ENCODE measurements at places on chromosomes 2 and 18.

DNA sequence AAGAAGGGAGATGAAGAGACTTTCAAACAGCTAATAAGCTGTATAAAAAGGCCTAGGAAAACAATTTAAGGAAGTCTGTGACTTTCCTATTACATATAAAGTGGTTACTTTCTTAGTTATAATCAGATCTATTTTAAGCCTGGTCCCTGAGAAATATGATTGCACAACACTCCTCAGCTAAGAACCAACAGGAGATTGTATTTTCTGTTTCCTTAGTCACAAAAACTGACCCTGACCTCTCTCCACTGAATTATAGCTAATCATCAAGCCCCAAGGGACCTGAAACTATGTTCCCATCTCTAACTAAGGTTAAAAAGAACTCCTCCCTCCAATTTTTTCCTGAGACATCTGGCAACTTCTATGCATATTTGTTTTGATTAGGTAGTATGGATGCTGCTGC is 106.9 kb downstream of the ROCK1 start:
- no peak for DNase-seq

GRCh38 chr2:127638361-127639110 is 7.4 kb upstream of the GPR17 start:
- no peak for DNase-seq

DNA sequence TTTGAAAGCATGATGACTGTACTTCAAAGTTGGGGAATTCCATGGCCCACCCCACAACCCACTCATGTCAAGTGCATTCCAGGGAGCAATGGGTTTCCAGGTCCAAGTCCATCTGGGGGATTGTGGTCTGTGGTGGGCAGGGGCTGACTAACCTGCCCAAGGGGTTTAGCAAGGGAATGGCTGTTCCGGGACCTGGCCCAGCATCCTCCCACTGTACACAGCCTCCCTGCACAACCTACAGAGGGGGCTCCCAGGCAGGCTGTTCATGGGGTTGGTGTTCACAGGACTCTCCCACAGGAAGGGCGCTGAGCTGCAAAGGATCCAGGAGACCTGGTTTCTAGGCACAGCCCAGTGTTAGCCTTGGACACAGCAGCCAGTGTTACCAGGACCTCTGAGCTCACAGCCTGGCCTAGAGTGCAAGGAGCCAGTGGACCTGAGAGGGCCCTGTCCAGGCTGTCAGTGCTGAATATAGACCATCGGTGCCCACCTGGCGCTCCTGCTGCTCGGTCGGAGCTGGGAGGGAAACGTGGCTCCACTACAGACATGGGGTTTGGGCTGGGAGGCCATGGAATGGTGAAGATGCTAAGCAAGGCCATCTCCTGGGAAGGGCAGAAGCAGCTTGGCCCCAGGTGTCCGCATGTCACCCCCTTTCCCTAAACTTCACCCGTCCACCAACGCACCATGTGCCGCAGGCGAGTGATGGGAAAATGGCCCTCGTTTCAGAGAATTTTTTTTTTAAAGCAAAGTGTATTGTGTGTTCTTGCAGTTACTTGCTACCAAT is 317.2 kb downstream of the GBX2 start:
- DNase-seq = no peak

DNA sequence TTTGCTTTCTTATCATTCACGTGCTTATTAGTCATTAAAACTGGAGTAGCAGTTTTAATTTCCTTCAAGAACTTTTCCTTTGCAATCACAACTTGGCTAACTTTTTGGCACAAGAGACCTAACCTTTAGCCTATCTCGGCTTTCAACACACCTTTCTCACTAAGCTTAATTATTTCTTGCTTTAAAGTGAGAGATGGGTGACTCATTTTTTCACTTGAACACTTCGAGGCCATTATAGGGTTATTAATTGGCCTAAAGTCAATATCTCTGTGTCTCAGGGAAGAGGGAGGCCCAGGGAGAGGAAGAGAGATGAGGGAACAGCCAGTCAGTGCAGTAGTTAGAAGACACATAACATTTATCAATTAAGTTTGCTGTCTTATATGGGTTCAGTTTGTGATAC is 289.8 kb downstream of the RBM43 start:
- DNase-seq = no peak

DNA sequence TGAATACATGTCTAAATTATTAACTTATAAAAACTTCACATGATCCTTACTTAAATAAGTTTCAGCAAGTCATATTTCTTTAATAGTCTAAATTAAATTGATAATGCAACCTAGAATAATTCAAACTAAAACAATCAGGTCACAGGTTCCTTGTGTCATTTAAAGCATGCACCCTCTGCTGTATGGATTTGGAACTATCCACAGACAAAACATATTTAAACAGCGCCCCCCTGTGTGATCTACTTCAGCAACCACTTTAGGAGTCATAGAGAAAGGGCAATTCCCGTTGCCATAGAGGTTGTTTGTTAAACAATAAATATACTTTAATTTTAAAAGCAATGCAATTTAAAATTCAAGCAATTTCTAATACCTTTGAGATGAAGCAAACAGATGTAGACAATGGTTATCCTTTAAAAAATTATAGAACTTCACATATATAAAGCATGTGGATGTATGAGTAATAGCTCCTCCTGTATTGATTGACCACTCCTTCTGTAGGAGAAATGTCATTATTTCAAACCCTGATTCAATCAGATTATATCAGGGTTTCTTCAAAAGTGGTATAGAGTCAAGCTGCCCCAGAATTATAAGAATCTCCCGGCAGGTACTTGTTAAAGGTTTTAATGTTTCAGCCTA is 21.2 kb downstream of the GRB14 start:
- DNase-seq = peak; percentile 46

DNA sequence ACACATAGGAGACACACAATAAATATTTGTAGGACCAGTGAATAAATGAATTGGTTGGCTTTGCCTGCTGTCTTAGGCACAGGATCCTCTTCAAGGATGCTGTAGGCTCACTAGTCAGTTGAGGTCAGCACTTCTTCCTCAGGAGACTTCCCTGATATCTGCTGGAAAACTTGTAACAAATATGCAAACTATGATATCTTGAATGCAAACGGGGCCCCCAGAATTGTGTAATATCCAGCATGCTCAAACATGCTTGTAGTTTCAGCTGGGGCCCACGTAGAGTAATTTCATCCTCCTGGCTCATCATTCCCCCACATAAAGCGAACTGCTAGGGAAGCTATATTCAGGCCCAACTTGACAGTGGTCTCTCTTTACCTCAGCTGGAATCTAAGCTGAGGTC is 43.6 kb downstream of the POLE4 start:
- no peak for DNase-seq

DNA sequence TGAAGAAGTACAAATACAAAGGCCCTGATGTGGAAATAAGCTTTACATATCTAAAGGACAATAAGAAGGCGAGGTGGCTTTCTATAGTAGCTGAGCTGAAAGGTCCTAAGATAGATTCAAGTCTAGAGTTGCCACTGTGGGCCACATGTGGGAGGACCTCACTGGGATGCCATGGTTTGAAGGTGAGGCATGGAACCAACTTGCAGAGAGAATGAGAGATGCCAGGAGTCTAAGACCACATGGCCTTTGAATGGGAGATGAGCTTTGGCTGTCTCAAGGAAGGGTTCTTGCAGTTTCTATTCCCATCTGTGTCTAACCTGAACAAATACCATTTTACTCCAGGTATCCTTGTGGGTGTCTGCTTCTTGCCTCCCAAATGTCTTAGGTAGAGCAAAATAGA is 53.6 kb downstream of the HNMT start:
- DNase-seq = no peak

DNA sequence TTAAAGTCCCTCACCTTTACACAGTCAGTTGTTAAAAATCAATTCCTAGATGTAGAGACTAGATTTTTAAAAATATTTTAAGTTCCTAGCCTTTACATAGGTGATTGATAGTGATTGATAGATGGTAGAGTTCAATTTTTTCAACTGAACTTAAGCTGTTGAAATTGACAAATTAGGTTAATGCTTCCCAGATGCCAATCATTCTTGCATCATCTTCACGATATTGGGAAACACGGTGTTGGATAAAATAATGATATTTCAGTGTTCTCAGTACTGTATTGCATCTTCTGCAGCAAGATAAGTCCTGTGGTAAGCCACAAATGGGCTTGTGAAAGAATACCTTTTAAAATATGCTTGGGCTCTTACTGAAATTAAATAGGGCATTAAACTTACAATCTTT is 667.6 kb downstream of the STK39 start:
- DNase-seq = no peak

Measured in LNCaP clone FGC (cell line).